Right cardiac atrium (tissue), 5 donors: ENCODE measurements at places on chromosomes 4 and X. TPM values are rescaled to one million over a fixed set of nuclear protein-coding genes. Genes with fewer than 3 reads are reported as not detected.
A peak's percentile ranks its signal among the peaks of the same experiment; 100 is the strongest.

DNA sequence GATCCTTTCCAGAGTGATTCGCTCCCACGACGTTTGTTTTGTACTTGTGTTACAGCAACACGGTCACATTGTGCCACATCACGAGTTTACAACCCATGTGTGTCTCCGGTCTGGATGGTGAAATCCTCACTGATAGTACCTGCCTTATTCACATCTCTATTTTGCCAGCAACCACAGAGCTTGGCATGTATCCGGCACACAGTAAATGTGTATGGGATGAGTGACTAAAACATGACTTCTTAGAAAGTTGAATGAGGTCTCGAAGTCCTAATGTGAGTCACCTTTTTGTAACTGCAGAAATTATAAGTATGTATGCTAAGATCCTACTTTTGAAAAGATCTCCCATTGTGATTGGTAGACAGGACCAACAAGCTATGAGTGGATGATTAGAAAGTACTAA is 7.5 kb downstream of the STOX2 start:
- no peak for DNase-seq

DNA sequence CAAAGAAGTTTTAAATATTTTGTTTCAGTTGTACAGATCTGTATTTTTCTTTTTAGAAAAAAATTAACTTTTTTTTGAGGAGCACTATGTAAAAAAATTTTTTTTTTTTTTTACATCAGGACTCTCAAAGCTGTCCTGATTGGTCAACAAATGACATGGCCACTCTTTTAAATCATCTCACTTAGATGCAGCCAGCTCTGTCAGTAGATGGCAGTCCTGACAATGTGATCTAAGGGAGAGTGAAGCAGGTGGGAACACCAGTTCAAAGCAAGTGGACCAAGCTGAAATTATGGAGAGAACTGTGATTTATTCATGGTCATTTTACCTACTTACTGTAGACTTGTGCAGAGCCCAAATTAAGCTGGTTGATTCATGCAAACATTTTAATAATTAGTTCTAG is 174.7 kb upstream of the GPRIN3 start:
- no peak for DNase-seq

- DNase-seq, result no peak
Observed at GRCh38 chrX:15820106-15821073, 30.1 kb downstream of the ZRSR2 start.

GRCh38 chr4:84666439-84666838 is 83.5 kb downstream of the CDS1 start:
- no peak for DNase-seq

- no peak for DNase-seq
Observed at GRCh38 chr4:37999965-38000364, 39.8 kb downstream of the PTTG2 start.

DNA sequence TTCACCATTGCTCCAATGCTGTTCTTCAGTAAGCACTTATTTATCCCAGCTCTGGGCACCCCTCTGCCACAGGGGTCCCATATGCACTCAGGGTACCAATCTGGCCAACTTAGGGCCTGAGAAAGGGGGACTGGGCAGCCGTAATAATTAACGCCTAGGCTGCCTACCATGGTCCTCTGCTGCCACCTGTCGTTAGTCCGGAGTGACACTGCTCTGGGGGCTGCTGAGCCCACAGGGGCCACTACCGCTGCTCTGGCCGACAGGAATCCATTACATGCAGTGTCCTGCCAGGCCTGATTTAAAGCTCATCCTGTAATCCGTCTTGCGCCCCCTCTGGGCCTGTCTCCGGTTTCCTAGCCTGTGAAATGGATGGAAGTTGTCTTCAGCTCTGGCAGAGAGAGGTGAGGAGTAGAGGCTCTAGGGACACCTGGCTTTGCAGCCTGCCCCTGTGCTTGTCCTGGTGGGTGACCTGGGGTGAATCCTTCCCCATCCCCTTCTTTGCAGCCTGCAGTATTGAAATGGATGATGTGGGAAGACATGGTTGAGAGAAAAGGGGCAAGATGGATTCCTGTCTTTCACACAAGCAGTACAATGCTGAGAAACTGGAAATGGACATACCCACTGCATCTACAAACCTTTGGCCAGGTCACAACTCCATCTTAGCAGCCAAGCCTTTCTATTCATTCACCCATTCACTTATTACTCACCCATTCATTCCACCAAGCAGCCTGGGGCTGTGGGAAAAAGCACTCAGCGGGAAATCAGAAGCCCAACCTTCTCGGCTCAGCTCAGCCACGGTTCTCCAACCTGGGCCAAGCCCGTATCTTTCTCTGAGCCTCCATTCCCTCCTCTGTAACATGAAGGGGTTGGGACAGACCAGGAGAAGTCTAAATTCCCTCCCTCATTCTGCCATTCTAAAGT is 116.3 kb upstream of the NALF2 start:
- peak; percentile 73 for DNase-seq

DNA sequence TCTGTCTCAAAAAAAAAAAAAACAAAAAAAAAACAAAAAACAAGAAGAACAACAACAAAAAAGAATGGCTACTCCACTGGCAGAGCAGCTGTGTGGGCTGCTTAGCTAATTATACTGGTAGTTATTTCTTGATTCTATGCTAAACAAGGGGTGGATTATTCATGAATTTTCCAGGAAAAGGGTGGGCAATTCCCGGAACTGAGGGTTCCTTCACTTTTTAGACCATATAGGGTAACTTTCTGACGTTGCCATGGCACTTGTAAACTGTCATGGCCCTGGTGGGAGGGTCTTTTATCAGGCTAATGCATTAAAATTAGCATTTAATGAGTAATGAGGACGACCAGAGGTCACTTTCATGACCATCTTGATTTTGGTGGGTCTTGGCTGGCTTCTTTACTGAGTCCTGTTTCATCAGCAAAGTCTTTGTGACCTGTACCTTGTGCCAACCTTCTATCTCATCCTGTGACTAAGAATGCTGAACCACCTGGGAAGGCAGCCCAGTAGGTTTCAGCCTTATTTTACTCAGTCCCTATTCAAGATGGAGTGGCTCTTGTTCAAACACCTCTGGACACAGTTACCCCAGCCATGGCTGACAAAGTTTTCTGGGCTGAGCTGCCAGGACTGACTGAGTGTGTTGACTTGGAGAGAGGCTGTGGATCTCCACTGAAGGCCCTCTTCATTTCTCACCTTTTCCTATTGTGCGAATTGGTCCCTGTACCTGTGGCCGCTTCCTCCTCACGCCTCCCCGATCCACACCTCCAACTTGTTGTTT is 1.3 kb upstream of the OCIAD2 start:
- no peak for DNase-seq

- DNase-seq, result no peak
Observed at GRCh38 chr4:158826057-158826456, 57.2 kb downstream of the FNIP2 start.

NSUN7 gene
- total RNA-seq, result 6.4 TPM

PABPC1L2A gene
- total RNA-seq, result not detected

GLOD5 gene
- total RNA-seq, result not detected

BCLAF3 gene
- 8.4 TPM for total RNA-seq
